Islet precursor cell (in vitro differentiated cells): ENCODE measurements at places on chromosomes 6 and 20.

DNA sequence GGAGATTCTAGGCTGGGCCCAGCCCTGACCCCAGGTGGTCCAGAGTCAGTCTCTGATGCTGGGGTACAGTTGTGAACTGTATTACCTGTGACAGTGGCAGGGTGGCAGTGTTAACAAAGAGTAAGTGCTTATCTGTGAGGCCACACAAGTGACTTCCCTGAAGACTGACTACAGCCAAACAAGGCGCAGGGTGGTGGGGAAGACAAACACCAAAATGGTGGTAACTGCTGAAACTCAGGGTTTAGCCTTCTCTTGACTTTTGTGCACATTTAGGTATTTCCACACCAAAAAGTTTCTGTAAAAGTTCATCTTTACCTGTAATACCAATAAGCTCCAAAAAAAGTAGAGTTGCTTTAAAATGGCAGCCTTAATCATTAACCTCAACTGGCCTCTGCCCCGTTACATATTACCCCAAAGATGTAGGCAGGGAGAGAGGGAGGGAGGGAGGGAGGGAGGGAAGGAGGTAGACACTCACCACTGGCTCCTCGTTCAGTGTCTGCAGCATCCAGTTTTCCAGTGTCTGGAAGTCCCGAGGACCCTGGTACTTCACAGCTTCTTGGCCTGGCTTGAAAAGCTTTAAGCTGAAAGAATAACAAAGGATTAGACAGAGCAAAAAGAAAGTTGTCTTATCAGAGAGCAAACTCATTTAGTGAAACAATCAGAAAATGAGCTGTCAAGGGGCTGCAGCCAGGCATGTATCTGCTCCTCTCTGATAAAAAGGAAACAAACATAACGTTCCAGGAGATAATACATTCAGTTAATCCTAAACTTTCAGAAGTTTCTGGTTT lies 11.3 kb downstream of the TXNDC5 start:
- DNase-seq = no peak

- DNase-seq = no peak
These were observed 158.2 kb upstream of the MCHR2 start for GRCh38 chr6:100152201-100152600.

DNA sequence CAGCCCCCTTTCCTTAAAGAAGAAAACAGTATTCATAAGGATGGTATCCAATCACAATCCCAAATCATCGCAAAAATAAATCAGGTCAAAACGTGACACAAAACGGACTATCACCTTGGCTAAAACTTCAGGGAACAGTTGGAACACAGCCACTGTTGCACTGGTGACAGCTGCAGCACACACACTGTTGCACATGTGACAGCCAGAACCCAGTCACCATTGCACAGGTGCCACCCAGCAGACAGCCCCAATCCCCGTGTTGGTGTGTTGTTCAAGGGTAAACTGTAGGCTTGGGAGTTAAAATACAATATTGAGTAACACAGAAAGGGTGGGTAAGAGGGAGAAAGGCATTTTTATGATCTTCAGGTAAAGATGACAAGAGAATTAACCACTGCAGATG lies 15.8 kb downstream of the PSMB1 start:
- no peak for DNase-seq

GRCh38 chr20:60862601-60863000 lies 389.5 kb upstream of the CDH4 start:
- no peak for DNase-seq

DNA sequence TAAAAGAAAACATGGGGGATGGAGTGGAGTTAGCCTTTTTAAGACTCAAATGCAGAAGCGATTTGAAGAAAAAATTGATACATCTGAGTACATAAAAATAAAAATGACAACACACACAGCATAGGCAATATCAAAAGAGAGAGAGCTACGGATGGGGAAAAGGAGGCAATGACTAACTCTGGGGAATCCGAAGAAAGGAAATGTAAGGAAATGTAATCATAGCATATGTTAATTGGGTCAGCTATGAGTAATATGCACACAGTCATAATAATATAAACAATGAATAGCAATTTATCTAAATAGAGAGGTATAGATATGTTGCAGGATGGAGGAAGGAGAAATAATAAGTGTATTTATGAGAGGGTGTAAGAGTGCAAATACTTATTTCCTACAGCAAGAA lies 83.4 kb downstream of the NOL4L start:
- DNase-seq = no peak

- no peak for DNase-seq
These were observed 17.9 kb downstream of the RPF2 start for GRCh38 chr6:110999634-111000270.

- no peak for DNase-seq
These were observed 627.2 kb downstream of the BCKDHB start for GRCh38 chr6:80733641-80734040.

DNA sequence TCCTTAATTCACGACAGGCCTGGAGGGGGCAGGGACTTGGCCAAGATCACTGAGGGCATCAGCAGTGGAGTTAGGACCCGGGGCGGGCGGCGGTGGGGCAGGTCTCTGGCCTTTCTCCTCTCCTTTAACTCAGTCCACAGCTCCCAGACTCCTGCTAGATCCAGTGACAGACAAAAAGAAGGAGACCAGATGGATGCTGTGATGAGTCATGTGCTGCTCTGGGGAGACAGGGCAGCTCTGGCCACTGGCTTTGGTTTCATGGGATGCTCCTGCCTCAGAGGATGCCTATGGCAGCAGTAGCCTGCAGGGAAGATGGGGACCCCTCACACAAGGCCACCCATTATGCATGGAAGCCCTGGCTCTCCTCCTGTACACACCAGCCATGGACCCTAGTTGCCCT lies 20.5 kb downstream of the EPB41L1 start:
- DNase-seq = no peak

DNA sequence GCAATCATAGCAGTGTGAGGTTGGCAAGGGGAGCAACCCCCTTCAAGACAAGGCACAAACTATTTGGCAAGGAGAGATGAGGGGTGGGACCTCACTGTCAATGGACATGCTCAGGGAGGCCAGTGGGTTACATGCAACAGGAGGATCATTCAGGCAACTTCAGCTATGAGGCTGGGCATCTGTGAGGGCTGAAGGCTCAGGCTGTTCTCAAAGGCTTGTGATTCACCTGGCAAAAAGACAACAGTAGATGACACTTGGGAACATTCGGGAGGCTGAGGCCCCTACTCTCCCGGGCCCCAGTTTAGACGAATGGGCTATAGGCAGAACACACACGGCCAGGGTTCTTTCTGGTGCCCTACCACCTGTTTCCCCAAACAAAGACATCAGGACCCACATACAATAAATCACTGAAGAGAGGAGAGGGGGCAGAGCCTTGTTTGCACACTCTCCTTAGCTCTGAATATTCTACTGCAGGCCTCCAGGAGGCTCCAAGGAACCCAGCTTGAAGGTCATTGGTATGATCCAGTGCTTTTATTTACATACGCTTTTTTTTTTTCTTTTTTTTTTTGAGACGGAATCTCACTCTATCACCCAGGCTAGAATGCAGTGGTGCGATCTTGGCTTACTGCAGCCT lies 7.9 kb downstream of the TUBB start:
- DNase-seq = no peak

DNA sequence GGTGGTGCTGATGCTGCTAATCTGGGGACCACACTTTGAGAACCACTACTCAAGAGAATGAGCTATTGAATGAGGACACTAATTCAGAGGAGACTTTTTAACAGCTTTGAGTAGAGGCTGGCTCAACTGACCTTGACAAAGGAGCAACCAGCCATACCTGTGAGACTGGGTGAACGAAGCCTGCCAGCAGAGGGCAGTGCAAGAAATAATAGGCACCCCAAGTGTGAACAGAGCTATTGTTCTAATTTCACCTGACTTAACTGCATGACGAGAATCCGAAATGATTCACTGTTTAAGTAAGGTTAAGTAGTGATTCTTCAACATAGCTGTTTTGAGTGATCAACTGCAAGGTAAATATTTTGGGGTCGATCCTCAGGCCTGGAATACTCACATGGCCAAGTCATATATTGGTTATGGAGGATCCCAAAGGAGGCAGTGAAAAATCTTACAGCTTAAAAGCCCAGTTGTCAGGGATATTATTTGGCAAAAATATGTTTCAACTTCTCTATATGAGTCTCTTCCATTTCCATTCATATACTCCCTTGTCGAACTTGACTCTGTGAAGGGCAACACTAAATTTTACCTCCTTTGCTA lies 550.5 kb upstream of the MARCKS start:
- peak; percentile 72 for DNase-seq

DNA sequence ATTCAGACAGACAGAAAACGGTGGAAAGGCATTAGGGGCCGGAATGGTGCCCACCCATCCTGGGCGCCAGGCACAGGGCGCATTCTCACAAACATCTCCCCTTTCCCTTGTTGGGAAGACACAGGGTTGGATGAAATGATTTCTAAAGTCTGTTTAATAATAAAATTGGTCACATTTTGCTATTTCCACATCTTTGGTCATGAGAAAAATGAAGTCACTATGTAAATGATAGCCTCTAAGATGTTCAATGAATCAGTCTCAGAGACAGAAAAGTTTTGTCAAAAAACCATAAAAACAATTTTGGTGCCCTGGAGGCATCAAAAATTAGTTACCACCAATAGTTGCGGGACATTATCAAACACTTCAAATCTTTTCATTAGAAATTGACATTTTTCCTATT lies 40.7 kb downstream of the PRR18 start:
- no peak for DNase-seq

DNA sequence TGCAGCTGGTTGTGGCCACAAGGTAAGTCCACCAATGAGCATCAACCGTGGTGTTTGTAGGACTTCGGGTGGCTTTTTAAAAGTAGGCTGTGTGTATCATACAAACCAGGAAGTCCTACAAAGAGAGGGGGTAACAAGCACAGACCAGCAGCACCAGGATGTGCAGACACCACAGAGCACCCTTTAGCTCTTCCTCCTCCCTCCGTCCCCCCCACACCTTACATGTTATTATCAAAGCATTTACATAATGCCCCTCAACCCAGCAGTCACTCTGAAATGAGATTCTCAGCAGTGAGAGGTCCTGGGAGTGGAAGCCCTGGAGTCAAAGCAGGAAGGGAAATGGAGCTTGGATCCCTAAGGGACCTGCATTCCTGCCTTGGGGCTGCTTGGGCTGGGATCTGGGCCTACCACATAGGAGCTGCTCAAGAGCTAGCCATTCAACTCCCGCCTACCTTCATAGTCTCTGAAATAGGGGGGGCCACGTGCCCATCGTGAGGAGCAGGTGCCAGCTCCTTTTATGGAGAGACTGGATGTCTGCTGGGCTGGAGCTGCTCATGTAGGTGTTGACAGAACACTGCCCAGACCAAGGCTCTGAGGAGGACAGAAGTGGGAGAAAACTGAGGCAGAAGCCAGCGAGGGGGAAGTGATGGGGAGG lies 90.6 kb downstream of the PSMB1 start:
- peak; percentile 57 for DNase-seq

- no peak for DNase-seq
These were observed 49.0 kb upstream of the PAX1 start for GRCh38 chr20:21656308-21657067.

GRCh38 chr20:53708129-53708968 lies 114.7 kb upstream of the ZNF217 start:
- peak; percentile 84 for DNase-seq

- peak; percentile 78 for DNase-seq
These were observed 406.6 kb upstream of the IRAK1BP1 start for GRCh38 chr6:78460711-78461110.

- DNase-seq = peak; percentile 62
These were observed 84.6 kb downstream of the PTPN1 start for GRCh38 chr20:50594591-50595432.

DNA sequence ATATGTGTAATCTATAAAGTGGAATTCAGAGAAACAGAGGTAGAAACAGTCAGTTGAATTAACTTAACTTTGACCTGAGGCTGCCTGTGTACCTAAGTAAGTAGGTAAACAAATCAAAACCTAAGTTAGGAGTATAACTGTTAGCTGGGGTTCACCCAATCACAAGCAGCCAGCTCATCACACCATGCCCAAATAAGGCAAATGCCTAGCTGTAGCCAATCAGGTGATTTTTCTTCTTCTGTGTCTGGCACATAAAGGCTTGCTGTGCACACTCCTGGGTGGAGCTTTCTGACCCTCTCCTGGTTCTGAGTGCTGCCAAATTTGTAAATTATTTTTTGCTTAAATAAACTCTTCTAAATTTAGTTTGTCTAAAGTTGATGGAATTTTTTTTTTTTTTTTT lies 54.7 kb upstream of the TRIM39 start:
- DNase-seq = no peak

GRCh38 chr20:11077226-11077625 lies 403.4 kb upstream of the JAG1 start:
- DNase-seq = no peak

GRCh38 chr20:25310921-25311728 lies 63.2 kb downstream of the PYGB start:
- DNase-seq = peak; percentile 79

DNA sequence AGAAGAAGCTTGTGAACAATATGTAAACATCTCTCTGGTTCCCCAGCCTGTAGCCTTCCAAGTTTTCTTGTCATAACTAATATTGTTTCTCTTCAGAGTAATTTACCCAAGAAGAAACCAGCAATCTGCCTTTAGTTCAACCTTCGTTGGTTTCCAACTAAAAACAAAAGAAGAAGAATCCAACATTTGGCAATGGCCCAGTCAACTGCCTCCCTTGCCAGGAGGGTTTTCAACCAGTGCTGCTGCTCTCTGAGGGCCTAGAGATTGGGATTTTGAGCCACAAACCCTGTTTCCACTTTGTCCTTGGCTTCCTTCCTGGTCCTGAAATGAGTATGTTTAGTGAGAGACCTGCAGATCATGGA lies 395.8 kb upstream of the CNR1 start:
- no peak for DNase-seq

DNA sequence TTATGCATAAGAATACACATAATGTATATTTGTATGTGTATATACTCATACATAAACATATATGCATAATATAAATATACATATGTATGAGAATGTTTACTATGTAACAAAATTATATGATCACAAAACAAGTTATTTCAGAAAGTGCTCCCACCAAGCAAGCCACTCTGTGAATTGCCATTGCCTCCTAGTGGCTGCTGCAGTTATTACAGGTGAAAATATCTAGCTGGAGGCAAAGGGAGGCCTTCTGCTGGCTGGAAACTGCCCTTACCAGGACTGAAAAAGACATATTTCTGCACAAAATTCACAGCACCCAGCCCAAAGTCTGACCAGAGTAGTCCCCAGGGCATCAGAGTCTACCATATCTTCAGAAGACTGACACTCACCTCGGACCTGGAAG lies 14.4 kb upstream of the ADAM33 start:
- DNase-seq = no peak

- no peak for DNase-seq
These were observed 748.9 kb upstream of the ADGRB3 start for GRCh38 chr6:67886036-67886707.

GRCh38 chr6:152160346-152160745 lies 352.9 kb downstream of the ESR1 start:
- no peak for DNase-seq

- no peak for DNase-seq
These were observed 70.5 kb upstream of the MYLIP start for GRCh38 chr6:16058201-16058928.
